Hindlimb muscle (tissue), 1 donor: ENCODE measurements at places on chromosomes 1 and 21. TPM values are rescaled to one million over a fixed set of nuclear protein-coding genes. Genes with fewer than 3 reads are reported as not detected.
A peak's percentile ranks its signal among the peaks of the same experiment; 100 is the strongest.

DNA sequence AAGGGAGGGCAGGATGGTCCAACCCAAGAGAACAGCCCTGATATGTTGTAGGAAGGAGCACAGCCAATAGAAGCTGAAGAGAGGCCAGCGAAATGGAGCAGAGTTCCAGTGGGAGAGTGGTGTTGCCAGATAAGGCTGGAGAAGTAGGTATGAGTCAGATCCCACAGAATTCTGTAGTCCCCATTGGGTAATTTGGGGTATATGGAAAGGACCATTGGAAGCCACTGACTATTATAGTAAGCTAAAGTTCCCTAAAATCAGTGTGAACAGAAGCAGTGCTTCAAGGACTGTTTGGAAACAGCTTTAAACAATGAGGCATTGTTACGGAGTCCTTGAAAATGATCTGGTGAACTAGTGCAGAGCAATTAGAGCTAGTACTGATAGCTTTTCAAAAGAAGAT is 63.0 kb downstream of the DISP1 start:
- DNase-seq, result no peak

DNA sequence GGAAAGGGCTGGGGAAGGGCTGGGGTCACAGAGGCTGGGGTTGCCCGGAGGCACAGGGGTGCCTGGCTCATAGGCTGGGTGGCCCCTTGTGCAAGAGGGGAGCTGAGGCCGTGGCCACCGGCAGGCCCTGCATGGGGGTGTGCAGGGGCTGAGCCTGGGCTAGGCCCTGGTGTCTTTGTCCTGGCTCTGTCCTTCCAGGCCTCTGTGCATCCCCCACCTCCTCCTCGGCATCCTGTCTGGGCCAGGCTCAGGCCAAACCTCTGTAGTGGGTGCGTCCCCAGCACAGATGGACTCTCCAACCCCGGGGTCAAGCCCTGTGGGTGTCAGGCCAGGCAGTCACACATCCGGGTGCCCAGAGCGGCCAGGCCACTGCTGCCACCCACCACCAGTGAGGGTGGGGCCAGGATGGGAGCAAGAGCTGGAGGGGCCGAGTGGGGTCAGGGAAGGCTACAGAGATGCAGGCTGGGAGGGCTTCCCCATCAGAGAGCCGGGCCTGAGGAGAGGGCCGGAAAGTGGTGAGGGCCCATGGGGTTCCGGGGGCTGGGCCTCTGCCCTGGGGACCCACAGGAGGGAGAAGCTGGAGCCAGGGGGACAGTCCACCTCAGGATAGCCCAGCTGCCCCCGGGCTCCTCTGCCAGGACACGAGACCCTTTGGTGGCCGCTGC is 19.4 kb downstream of the PANK4 start:
- DNase-seq, result no peak

The RGS4 gene
- polyA plus RNA-seq, result 1.2 TPM

- no peak for DNase-seq
Measured at GRCh38 chr1:54988975-54989374, 8.5 kb downstream of the TMEM61 start.

- no peak for DNase-seq
Measured at GRCh38 chr1:108142773-108143394, 57.3 kb downstream of the SLC25A24 start.

DNA sequence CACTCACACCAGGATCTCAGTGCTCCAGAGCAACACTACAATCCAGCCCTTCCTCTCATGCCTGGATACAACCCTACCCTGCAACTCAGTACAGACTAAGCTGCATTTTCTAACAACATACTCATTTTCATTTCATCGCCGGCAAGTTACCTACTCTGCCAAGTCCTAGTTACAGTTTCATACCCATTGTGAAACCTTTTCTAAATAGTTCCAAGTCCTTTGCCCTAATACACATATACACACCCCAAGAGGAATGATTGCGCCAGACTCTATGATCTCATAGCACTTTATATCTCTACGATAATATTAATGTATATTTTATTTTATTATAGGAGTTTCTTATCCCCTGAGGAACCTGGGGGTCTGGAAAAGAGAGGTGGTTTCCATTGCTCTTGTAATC is 122.4 kb downstream of the LMX1A start:
- DNase-seq, result no peak

The NUDT4B gene
- not detected for polyA plus RNA-seq

The FCRL5 gene
- not detected for polyA plus RNA-seq

DNA sequence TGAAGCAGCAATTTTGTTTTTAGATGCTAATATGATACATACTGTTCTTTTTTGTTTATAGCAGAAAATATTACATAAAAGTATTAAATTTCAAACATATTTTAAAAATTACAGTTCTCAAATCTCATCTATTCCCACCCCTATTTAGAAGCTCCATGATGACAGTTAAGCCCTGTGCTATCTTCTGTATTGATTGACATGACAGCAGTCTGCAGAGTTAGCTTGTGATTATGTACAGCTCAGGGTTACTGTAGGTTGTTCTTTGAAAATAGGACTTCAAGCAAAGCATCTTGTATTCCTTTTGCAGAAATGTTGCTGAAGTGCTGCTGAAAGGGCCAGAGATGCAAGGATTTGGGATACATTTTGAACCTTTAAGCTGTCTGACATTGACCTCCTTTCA is 8.2 kb downstream of the GPSM2 start:
- no peak for DNase-seq

DNA sequence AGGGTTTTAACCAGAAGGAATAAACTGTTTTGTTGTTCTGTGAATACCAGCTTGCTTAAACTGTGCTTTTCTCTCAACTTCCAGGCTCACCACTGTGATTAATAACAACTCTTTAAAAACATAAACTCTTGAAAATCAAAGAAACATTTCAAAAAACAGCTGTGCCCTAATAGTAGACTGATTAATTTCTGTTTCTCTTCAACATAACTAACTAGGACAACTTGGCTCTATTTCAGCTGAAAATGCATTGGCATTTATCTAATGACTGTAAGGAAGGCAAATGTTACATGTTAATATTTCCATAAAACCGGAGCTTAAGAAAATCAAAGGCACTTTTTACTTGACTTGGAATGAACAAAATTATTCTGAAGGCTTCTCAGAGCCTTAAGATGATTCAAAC is 656.1 kb upstream of the NEGR1 start:
- DNase-seq, result no peak

DNA sequence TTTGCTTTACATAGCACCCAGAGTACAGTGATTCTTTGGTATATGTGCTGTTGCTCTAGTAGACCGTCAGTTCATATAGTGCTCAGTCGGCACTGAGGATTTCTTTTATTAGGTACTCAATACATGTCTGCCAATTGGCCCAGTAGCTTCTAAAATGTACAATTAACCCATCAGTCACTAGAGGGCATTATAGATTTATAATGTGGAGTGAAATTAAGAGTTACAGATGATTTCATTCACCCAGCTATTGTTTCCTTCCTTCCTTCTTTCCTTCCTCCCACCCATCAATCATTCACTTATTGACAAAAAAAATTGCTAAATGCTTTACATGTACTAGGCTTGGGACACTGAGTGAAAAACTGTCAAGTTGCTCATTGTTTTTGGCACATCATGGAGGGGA is 263.6 kb upstream of the USP24 start:
- DNase-seq, result no peak

The HAO2 gene
- polyA plus RNA-seq, result not detected

- peak; percentile 82 for DNase-seq
Measured at GRCh38 chr1:212455803-212456528, 23.2 kb downstream of the NENF start.

DNA sequence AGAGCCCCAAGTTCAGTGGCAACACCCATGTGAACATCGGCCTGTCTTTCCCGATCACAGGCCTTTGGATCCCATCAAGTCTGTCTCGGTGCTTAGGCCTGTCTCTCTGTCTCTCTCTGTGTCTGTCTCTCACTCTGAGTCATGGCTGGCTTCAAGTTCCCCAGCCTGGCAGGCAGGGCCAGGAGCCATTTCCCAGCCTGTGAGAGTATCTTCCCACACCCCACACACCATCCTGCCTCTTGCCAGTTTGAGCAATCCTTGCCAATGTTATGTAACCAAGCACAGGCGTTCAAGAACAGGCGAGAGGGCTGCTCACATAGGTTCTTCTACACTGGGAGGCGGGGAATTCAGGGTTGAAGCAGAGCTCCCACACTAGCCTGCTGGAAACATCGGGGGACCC is 70.0 kb upstream of the TMEM51 start:
- DNase-seq, result no peak

The CSMD2 gene
- polyA plus RNA-seq, result 0.46 TPM

The CCDC185 gene
- not detected for polyA plus RNA-seq

DNA sequence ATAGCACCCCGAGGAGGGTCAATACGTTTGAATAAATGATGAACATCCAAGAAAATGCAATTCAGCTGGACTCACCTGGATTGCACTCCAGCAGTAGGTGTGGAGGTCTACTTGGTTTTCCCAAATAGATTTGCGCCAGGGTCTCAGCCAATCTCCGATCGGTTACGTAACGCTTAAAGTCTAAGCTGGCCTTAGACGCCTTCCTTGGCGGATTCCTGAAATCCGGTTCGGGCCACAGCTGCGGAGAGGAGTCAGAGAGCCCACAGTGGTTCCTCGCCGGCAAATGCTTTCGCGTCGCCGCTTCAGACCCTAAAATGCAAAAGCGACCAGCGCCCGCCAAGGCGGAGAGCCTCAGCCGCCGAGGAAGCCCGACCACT is 322 bp downstream of the TFB2M start:
- no peak for DNase-seq

DNA sequence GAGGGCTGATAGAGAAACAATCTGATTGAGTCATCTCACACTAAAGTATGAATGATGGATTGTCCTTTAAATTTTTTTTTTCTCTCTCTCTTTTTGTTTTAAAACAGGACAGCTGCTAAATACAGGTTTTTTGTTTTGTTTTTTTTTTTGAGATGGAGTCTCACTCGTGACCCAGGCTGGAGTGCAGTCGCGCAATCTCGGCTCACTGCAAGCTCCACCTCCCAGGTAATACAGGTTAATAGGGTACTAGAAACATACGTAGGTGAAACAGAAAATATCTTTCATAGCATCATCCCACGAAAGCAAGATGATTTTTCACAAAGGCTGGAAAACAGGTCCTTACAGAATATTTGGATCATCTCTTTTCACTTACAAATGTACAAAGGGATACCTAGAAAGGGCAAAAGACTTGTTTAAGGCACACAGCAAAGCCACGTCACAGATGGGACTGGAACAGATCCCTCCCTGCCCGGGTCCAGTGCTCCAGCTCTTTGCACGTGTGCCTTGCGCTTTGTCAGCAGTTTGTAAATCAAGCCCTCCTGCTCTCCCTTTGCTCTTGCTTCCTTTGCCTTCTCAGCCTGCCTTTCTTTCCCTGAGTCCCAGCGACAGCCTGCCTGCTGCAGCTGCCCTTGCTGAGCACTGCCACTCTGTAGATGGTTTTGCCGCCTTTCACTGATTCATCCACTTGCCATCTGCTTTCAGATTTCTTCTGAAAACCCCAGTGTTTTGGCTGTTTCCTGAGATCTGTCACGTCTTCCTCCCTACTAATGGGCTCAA is 171.3 kb upstream of the BEND5 start:
- DNase-seq, result peak; percentile 18

GRCh38 chr1:75097654-75098053 is 36.5 kb upstream of the LHX8 start:
- DNase-seq, result peak; percentile 45

DNA sequence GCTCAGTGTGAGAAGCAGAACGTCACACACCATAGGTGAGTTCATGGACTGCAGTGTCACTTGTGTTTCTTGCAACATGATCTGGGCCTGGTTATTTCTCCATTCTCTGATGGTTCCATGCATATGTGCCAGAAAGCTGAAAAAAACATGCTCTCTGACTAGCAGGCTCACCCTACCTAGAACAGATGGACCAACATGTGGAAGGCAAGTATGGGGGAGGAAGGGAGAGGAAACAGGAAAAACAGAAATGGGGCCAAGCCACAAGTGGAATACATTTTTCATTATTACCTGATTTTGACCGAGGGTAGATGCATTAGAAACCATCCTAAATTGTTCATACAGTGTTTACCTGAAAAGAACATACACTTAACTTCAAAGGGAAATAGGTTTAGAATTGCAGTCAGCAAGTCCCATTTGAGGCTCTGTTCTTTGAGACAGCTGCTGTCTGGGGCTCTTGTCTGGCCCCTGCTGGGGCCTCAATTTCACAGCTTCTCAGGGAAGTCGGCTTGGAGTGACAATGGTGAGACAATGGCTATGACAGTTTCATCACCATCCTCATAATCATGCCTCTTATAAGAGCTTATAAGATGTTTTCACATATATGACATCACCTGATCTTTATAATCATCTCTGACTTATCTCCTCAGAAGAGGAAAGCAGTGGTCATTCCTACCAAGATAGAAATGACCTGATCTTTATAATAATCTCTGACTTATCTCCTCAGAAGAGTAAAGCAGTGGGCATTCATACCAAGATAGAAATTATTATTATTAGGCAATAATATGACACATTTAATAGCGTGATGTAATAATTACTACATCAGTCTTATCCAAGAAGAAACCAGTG is 327.3 kb downstream of the SIPA1L2 start:
- DNase-seq, result no peak
